ENCODE measurements at places on chromosomes 3 and 15. TPM values are rescaled to one million over a fixed set of nuclear protein-coding genes. Genes with fewer than 3 reads are reported as not detected.
A peak's percentile ranks its signal among the peaks of the same experiment; 100 is the strongest.

DNA sequence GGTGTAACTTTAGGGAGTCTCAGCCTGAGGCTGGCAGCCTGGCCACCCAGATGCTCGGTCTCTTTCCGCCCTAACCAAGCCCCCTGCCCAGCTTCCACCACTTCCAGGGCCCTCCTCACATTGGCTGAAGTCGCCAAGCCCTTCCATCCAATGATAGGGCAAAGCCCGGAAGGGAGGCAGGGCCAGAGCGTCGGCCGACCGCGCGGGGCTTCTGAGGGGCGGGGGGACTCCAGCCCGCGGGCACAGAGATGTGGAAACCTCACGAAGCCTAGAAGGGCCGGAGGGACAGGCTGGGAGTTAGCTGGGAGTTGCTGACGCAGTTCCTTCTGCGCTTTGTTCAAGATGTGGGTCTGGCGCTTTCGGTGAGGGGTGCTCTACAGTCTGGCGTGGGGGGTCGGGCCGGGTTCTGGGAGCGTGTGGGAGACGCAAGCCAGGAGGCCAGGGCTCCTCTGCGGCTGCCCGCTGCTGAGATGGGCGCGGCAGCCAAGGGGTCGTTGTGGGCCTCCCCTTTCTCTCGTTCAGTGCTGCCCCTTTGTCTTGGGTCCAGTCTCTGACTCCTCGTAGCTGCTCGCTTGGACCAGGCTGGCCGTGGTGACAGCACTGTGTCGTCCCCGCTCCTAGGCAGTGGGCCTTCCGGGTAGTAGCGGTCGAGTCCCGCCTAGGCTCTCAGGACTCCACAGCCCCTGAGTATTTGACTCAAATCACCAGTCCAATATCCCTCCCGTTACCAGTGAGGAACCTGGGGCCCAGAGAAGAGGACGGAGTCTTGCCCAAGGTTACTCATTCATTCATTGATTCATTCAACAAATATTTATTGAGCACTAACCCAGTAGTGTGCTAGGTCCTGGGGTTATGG is at the start of gene ZNF660:
Gene ZNF660 (plus strand): TSS at position 319 of the 856 bp plus-strand sequence. CDS start 9,230 bp downstream, outside the sequence.
- no peaks in the 10 kb centered on the region for H3K27me3 ChIP-seq
- DNase-seq, result peak; percentile 95
- peak within 1 kb of the TSS; percentile 65 for H3K4me3 ChIP-seq
- no peaks in the 10 kb centered on the region for H3K4me1 ChIP-seq
- peaks cover 5% of the 10 kb centered on the region for H3K36me3 ChIP-seq

DNA sequence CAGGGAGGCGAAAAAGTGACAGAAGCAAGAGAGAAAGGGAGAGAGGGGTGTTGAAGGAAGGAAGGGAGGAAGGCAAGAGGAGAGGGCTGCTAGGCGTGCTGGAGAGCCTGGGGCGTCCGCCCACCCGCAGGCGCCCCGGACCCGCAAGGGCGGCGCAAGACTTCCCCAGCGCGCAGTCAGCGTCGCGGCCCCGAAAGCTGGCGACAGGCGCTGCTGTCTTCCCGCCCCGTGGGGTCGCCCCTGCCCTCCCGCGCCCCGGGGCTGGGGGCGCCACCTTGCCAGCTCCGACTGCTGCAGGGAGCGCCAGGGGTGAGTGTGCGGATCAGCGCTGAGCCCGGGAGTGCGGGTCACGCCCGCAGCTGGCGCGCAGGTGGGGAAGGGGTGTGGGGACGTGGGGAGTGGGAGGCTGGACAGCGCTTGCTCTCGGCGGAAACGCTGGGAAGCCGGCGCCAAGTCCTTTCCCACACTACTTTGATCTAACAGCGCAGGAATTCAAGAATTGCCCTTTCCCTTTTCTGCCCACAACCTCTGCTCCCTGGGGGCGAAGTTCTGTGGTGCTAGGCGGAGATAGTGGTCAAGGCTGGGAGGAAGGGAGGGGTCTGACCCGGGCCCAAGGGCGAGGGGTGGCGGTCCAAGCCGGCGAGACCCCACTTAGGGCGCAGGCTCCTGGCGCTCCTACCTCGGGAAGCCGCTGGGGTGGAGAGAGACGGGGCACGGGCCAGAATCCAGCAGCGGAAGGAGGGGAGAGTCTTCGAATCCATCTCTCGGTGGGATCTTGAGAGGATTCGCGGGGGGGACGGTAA is 266.1 kb downstream of the CGGBP1 start:
- H3K27me3 ChIP-seq, result peaks cover 31% of the 10 kb centered on the region
- H3K4me1 ChIP-seq, result no peaks in the 10 kb centered on the region
- peak; percentile 19 for DNase-seq
- no peak within 1 kb of the TSS for H3K27ac ChIP-seq

- H3K4me3 ChIP-seq, result no peak overlapping the region
- no peaks in the 10 kb centered on the region for H3K27me3 ChIP-seq
- no peaks in the 10 kb centered on the region for H3K4me1 ChIP-seq
- H3K27ac ChIP-seq, result no peak overlapping the region
- H3K36me3 ChIP-seq, result no peaks in the 10 kb centered on the region
Observed at GRCh38 chr15:95370291-95370690, 960.2 kb upstream of the NR2F2 start.

DNA sequence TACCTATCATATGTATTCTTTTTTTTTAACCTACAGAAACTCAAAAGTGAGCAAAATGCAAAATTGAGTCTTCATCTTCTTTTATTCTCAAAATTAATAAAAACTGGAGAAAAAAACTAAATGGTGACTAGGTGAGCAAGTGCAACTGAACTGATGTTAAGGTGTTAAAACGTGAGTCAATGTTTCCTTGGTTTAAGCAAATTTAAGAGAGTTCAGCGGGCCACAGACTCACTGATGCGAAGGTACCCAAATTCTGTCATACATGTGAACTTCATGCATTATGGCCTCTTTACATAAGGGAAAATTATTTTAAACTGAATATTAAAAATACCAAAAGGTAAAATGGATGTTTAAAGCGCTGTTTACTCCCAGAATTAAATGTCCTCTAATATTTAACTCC is 206.6 kb downstream of the FOXP1 start:
- no peak for DNase-seq
- H3K4me1 ChIP-seq, result no peaks in the 10 kb centered on the region
- H3K36me3 ChIP-seq, result peaks cover 3% of the 10 kb centered on the region

DNA sequence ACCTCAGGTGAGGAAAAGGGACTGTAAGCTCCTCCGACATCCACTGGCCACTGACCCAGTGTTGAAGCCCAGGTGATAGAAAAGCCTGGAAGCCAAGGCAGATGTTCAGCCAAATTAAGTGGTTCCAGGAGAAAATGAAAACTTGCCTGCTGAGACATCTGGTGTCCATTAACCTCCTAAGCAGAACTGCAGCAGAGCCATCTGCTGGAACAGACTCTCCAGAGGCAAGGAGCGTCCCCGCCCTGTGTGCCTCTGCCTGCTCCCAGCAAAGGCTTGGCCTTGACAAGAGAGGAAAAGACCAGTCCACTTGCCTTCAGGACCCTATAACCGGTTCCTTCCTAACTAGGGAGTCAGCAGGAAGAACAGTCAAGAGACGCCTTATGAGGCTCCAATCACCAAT is 48.2 kb downstream of the SRGAP3 start:
- H3K27me3 ChIP-seq, result no peaks in the 10 kb centered on the region
- no peak overlapping the region for H3K4me3 ChIP-seq
- peak; percentile 78 for DNase-seq
- H3K4me1 ChIP-seq, result peaks cover 54% of the 10 kb centered on the region
- H3K27ac ChIP-seq, result peak overlapping the region; percentile 67

GRCh38 chr3:108099244-108099643 is 8.4 kb upstream of the CD47 start:
- no peak for DNase-seq
- H3K27ac ChIP-seq, result no peak overlapping the region
- no peak overlapping the region for H3K4me3 ChIP-seq

DNA sequence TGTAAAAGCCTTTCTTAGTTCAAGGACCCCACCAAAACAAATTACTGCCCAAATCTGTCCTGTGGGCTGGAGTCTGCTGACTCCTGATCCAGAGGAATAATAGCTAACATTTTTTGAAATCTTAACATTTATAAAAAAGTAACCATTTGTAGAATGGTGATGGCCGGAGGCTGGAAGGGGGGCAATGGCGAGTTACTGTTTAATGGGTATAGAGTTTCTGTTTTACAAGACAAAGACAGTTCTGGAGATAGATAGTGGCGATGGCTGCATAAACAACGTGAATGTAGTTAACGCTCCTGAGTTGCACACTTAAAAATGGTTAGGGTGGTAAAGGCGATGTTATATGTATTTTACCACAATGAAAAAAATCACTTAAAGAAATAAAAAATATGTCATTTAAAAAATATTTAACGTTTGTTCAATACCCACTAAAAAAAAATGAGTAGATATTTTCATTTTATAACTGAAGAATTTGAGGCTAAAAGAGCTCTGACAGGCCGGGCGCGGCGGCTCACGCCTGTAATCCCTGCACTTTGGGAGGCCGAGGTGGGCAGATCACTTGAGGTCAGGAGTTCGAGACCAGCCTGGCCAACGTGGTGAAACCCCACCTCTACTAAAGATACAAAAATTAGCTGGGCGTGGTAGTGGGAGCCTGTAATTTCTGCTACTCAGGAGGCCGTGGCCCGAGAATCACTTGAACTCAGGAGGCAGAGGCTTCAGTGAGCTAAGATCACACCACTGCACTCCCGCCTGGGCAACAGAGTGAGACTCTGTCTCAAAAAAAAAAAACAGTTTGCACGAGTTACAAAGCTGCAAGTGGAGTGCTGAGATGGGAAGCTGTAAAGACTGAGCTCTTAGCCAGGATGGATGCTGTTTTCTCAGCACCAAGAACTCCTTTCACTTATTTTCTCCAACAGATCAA is 37.6 kb downstream of the IGF2BP2 start:
- H3K36me3 ChIP-seq, result peaks cover 9% of the 10 kb centered on the region
- no peak overlapping the region for H3K4me3 ChIP-seq
- H3K27ac ChIP-seq, result no peak overlapping the region
- H3K27me3 ChIP-seq, result no peaks in the 10 kb centered on the region

- no peaks in the 10 kb centered on the region for H3K36me3 ChIP-seq
- H3K27me3 ChIP-seq, result no peaks in the 10 kb centered on the region
- H3K27ac ChIP-seq, result no peak overlapping the region
- DNase-seq, result no peak
Observed at GRCh38 chr15:51060030-51060673, 34.6 kb downstream of the TNFAIP8L3 start.

DNA sequence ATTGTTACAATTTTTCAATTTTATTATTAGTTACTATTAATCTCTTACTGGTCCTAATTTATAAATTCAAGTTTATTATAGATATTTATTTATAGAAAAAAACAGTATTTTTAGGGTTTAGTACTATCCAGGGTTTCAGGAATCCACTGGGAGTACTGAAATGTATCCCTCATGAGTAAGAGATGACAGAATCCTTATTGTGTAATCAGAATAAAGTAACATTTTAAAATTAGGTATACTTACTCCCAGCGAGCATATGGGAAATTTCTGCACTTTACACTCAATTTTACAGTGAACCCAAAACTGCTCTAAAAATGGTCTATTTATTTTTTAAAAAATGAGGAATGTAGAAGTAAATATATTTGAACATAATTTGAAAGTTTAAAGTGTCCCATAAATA is 202.7 kb downstream of the CGGBP1 start:
- no peaks in the 10 kb centered on the region for H3K27me3 ChIP-seq
- H3K36me3 ChIP-seq, result no peaks in the 10 kb centered on the region
- H3K4me1 ChIP-seq, result no peaks in the 10 kb centered on the region
- H3K27ac ChIP-seq, result no peak overlapping the region
- no peak for DNase-seq

- no peaks in the 10 kb centered on the region for H3K36me3 ChIP-seq
- no peak for DNase-seq
- peaks cover 42% of the 10 kb centered on the region for H3K4me1 ChIP-seq
- no peak overlapping the region for H3K4me3 ChIP-seq
- H3K27ac ChIP-seq, result no peak overlapping the region
Observed at GRCh38 chr15:76994496-76994895, 430 bp upstream of the PSTPIP1 start.

GRCh38 chr3:94020293-94020692 is 8.1 kb downstream of the STX19 start:
- no peak overlapping the region for H3K27ac ChIP-seq
- no peaks in the 10 kb centered on the region for H3K4me1 ChIP-seq
- no peak overlapping the region for H3K4me3 ChIP-seq
- DNase-seq, result no peak

- DNase-seq, result no peak
- H3K27me3 ChIP-seq, result no peaks in the 10 kb centered on the region
- H3K4me1 ChIP-seq, result peaks cover 10% of the 10 kb centered on the region
- no peaks in the 10 kb centered on the region for H3K36me3 ChIP-seq
- H3K27ac ChIP-seq, result no peak overlapping the region
Observed at GRCh38 chr3:72515281-72515680, 333.0 kb downstream of the SHQ1 start.

- no peak overlapping the region for H3K4me3 ChIP-seq
- peaks cover 61% of the 10 kb centered on the region for H3K36me3 ChIP-seq
- H3K4me1 ChIP-seq, result peaks cover 12% of the 10 kb centered on the region
- no peak for DNase-seq
- no peaks in the 10 kb centered on the region for H3K27me3 ChIP-seq
Observed at GRCh38 chr15:65559941-65560340, 29.7 kb downstream of the HACD3 start.

DNA sequence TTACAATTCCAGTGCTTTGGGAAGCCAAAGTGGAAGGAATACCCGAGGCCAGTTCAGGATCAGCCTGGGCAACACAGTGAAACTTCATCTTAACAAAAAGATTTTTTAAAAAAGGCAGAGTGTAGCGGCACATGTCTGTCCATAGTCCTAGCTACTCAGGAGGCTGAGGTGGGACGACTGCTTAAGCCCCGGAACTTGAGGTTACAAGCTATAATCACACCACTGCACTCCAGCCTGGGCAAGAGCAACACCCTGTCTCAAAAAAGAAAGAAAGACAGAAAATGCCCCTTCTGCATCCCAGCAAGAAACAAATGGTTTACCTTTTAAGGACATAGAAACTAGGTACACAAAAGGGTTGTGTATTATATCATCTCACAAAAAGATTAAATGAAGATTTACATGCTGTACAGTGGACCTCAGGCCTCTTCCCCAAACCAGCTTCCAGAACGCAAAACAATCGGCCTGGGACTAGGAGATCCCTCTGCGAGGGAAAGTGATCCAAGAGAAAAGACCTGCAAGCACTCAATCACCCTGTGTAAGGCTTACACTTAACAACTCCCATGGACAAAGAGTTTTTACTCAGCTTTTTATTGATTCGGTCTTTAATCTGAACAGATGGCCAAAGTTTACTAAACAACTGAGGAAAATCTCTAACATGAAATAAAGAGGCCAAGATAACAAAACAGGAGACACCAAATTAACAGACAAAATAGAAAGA is 21.2 kb downstream of the TFDP2 start:
- H3K4me3 ChIP-seq, result no peak overlapping the region
- H3K27ac ChIP-seq, result no peak overlapping the region
- no peaks in the 10 kb centered on the region for H3K4me1 ChIP-seq
- no peak for DNase-seq
- H3K27me3 ChIP-seq, result no peaks in the 10 kb centered on the region

Gene BOC
- 6.6 TPM for polyA plus RNA-seq

Gene C3orf49
- polyA plus RNA-seq, result not detected

Gene LDHAL6B
- not detected for polyA plus RNA-seq

Gene CFAP100
- not detected for polyA plus RNA-seq

Gene KLHL40
- not detected for polyA plus RNA-seq

Gene CNTN3
- 3.3 TPM for polyA plus RNA-seq

Gene UCN2
- 0.50 TPM for polyA plus RNA-seq

Gene PML
- polyA plus RNA-seq, result 14.0 TPM

Gene MRPL3
- 93.0 TPM for polyA plus RNA-seq

Gene ISL2
- polyA plus RNA-seq, result 3.5 TPM

Gene THRB
- 0.02 TPM for polyA plus RNA-seq

Measured in SK-N-SH (cell line).